Ovary (tissue), 10 donors: ENCODE measurements at places on chromosomes 11 and 22. TPM values are rescaled to one million over a fixed set of nuclear protein-coding genes. Genes with fewer than 3 reads are reported as not detected.

GRCh38 chr11:67118181-67118766, 789 bp upstream of the KDM2A start:
- peak overlapping the region; percentile 97 for H3K27ac ChIP-seq
- peak; percentile 68 for DNase-seq
- H3K36me3 ChIP-seq = no peaks in the 10 kb centered on the region
- H3K4me3 ChIP-seq = peak overlapping the region; percentile 98
- H3K4me1 ChIP-seq = peaks cover 3% of the 10 kb centered on the region
- H3K27me3 ChIP-seq = no peaks in the 10 kb centered on the region

GRCh38 chr11:58965246-58965985, 26.1 kb downstream of the GLYATL1 start:
- no peaks in the 10 kb centered on the region for H3K4me1 ChIP-seq
- no peak overlapping the region for H3K27ac ChIP-seq
- H3K36me3 ChIP-seq = no peaks in the 10 kb centered on the region

SEPTIN3 gene
- 0.25 TPM for total RNA-seq

GRCh38 chr11:85759915-85760314, 51.0 kb downstream of the SYTL2 start:
- no peaks in the 10 kb centered on the region for H3K27me3 ChIP-seq
- no peak overlapping the region for H3K4me3 ChIP-seq
- DNase-seq = no peak
- no peaks in the 10 kb centered on the region for H3K36me3 ChIP-seq
